ENCODE measurements at places on chromosomes 3 and 15.

GRCh38 chr15:34722439-34722836 lies 32.4 kb downstream of the GJD2 start:
- DNase-seq, result no peak

GRCh38 chr15:42691308-42691707 lies 45.6 kb downstream of the CDAN1 start:
- DNase-seq, result no peak

- DNase-seq, result no peak
These were observed 30.6 kb downstream of the SNRK start for GRCh38 chr3:43316783-43317460.

GRCh38 chr3:2024713-2025112 lies 74.0 kb upstream of the CNTN4 start:
- DNase-seq, result no peak

DNA sequence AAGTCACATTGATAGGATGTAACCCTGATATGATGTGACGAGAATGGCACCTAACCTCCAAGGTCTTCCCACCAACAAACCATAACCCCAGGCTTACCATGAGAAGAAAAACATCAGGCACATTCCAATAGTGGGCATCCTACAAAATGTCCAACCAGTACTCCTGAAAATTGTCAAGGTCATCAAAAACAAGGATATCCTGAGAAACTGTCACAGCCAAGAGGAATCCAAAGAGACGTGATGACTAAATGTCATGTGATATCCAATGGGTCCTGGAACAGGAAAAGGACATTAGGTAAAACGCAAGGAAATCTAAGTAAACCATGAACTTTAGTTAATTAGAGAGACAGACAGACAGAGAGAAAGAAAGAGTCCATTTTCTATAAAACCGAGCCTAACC lies 2.3 kb upstream of the CYP1A2 start:
- no peak for DNase-seq

- no peak for DNase-seq
These were observed 71.7 kb downstream of the P3H2 start for GRCh38 chr3:190048932-190049441.

GRCh38 chr3:29565236-29565635 lies 284.4 kb downstream of the RBMS3 start:
- no peak for DNase-seq
